ENCODE measurements at places on chromosomes 1 and 21.

GRCh38 chr1:119253366-119253765 lies 112.9 kb upstream of the WARS2 start:
- DNase-seq: no peak

DNA sequence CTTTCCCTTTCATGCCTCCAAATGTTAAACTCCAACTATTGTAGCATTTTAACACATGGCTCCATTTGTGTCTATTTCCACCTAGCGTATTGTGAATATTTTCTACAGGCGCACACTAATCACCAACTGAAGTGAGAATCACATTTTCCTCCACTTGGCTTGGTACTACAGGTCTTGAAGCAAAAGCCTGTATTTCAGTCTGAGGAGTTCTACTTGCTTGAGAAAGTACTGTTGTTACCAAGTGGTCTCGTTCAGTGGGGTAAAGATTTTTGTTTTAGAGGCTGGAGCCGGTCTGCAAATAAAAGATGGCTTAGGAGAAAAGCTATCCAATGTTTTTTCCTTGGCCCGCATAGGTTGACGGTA lies 550 bp upstream of the PTBP2 start:
- no peak for DNase-seq

- no peak for DNase-seq
Measured at GRCh38 chr21:39938086-39938625, 70.9 kb downstream of the PCP4 start.

- no peak for DNase-seq
Measured at GRCh38 chr1:59138402-59138801, 158.5 kb upstream of the FGGY start.

GRCh38 chr1:239708622-239709021 lies 322.3 kb downstream of the CHRM3 start:
- DNase-seq: no peak

DNA sequence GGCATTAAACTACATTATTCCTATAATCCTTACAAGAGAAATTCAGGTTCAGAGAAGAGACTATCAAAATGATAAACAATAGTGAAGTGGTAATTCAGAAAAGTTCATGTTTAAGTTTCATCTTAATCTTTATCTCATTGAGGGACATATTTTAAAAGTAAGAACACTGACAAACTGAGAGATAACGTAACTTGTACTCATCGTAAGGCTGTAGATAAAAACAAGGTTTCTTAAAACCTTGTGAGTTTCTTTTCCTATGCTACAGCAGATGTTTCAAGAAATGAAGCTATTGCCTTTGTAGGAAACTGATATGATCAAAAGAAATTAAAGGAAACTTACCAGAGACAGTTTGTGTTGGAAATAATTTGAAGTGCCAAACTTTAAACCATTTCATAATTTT lies 65.0 kb downstream of the RERE start:
- DNase-seq: no peak

DNA sequence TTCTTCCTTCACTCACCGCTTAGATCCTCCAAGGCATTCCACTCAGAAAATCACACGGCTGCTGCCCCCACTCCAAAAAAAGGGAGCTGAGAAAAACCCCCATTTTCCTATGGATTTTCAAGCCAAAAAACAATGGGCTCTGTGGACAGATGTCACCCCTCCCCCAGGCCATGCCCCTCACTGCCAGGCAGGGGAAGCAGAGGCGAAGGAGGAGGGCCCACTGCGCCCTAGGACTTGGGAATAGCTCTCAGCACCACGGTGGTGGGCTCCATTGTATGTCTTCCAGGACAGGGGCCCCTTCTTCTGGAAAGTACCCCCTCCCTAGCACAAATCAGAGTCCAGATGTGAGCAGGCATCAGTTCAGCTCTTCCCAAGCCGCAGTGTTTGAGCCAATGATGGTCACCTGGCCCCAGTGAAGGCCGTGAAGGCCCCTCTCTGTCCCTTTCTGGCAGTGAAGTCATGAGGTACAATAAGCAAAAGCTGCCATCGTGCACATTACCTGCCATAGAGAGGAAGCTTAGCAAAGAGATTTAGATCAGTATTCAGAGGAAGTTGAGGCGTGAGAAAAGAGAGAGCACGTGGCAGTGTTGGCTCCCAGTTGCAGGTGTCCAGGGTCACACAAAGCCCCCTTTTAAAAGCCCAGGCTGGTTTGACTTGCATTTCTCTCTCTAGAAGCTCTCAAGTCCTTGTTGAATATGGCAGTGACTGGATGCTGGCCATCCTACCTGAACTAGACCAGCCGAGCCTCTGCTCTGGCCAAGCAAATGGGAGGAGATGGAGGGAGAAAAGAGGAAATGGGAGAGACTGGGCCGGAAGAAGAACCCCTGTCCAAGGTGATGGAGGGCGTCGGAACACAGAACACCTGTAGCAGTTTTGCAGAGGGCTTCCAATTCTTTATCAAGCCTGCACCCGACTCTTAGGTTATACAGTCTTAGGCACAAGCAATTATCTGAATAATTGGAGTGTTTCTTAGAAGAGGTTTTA lies 149.0 kb downstream of the TOMM20 start:
- DNase-seq: no peak

GRCh38 chr1:11873395-11874257 lies 14.9 kb upstream of the NPPB start:
- no peak for DNase-seq

GRCh38 chr21:29443411-29444010 lies 144.8 kb downstream of the BACH1 start:
- no peak for DNase-seq

- DNase-seq: no peak
Measured at GRCh38 chr1:91065337-91065736, 43.5 kb upstream of the ZNF644 start.

DNA sequence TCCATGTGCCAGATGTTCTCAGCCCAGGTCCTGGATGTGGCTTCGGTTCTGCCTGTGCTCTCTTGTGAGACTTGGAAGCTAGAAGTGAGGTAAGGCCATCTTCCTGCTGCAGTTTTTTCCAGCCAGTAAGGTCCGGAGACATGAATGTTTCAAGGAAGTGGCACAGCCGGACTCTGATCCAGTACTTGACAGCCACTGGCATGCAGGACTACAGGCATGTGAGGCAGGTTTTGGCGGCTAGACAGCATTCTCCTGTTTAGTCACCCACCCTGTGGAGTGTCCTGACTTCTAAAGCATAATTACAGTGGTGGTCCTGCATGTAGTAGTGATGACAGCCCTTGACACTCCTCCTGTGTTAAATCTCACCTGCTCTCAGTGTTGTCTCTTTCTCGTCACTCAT lies 72.3 kb downstream of the TNFSF4 start:
- DNase-seq: no peak

GRCh38 chr1:27132624-27133023 lies 22.3 kb downstream of the SLC9A1 start:
- no peak for DNase-seq

DNA sequence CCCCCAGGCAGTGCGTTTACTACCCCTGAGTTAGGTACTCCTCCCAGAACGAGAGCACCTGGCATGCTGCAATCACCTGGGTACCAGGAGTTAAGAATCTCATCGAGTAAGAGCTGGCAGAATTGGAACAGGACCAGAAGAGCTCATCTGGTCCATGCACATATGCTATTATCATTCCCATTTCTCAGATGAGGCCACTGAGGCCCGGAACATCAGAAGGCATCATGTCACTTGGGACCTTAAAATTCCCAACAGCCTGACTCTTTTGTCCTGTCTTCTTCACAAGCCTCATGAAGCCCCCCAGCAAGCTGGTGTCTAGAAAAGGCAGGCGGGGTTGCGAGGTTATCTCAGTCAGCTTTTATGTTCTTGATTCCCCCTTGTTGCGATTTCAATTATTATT lies 13.9 kb upstream of the IFFO2 start:
- DNase-seq: no peak
